ENCODE measurements at places on chromosomes 4 and X. TPM values are rescaled to one million over a fixed set of nuclear protein-coding genes. Genes with fewer than 3 reads are reported as not detected.

Gene ITIH6
- not detected for polyA plus RNA-seq

Gene FAT4
- polyA plus RNA-seq = 2.8 TPM

Gene SH2D1A
- 0.82 TPM for polyA plus RNA-seq

Gene DCX
- polyA plus RNA-seq = 0.44 TPM

Gene XAGE2
- polyA plus RNA-seq = not detected

Gene HDX
- polyA plus RNA-seq = 3.2 TPM

Gene RBM41
- polyA plus RNA-seq = 7.0 TPM

Gene TCEAL5
- 77.5 TPM for polyA plus RNA-seq

Gene XAGE3
- 2.3 TPM for polyA plus RNA-seq

Gene ADGRG2
- 17.2 TPM for polyA plus RNA-seq

Gene ANK2
- polyA plus RNA-seq = 40.0 TPM

Gene MUC7
- polyA plus RNA-seq = 0.80 TPM

Gene PFKFB1
- 1.0 TPM for polyA plus RNA-seq

Gene PGAM4
- not detected for polyA plus RNA-seq

Gene ESX1
- 17.0 TPM for polyA plus RNA-seq

Gene BEND2
- polyA plus RNA-seq = 7.8 TPM

Gene GPR143
- 2.5 TPM for polyA plus RNA-seq

Gene PAGE2B
- polyA plus RNA-seq = 86.8 TPM

Gene IL1RAPL2
- 1.2 TPM for polyA plus RNA-seq

Gene CAPN6
- 13.3 TPM for polyA plus RNA-seq

Gene PHOX2B
- polyA plus RNA-seq = 0.20 TPM

Gene PNMA5
- polyA plus RNA-seq = 15.8 TPM

Gene NPY2R
- 0.58 TPM for polyA plus RNA-seq

Gene SCRG1
- polyA plus RNA-seq = 29.1 TPM

Gene TAF7L
- polyA plus RNA-seq = 50.0 TPM

Gene PCDH11X
- polyA plus RNA-seq = 0.04 TPM

Gene BTK
- 3.9 TPM for polyA plus RNA-seq

Gene HTN3
- not detected for polyA plus RNA-seq

Gene CXCL5
- 0.55 TPM for polyA plus RNA-seq

Gene TMPRSS11A
- polyA plus RNA-seq = 0.70 TPM

Gene TRAM1L1
- polyA plus RNA-seq = 5.6 TPM

Gene TGIF2LX
- polyA plus RNA-seq = 20.7 TPM

Gene KIAA1210
- 63.0 TPM for polyA plus RNA-seq

Gene MTCP1
- 23.3 TPM for polyA plus RNA-seq

Gene RAB40A
- 5.3 TPM for polyA plus RNA-seq

Gene XAGE1A
- polyA plus RNA-seq = 31.7 TPM

Gene CXorf51A
- polyA plus RNA-seq = 9.0 TPM

Gene CNGA1
- polyA plus RNA-seq = 0.28 TPM

Gene DMRTC1
- 2.2 TPM for polyA plus RNA-seq

Gene MAGED1
- 177 TPM for polyA plus RNA-seq

Gene TMPRSS11B
- 0.37 TPM for polyA plus RNA-seq

Data from testis (tissue), 5 donors.